Colonic mucosa (tissue), 4 donors: ENCODE measurements at places on chromosomes 7 and 10. TPM values are rescaled to one million over a fixed set of nuclear protein-coding genes. Genes with fewer than 3 reads are reported as not detected.

- H3K36me3 ChIP-seq, result no peaks in the 10 kb centered on the region
- no peak overlapping the region for H3K27ac ChIP-seq
- H3K27me3 ChIP-seq, result no peaks in the 10 kb centered on the region
These were observed 99.3 kb downstream of the DGKI start for GRCh38 chr7:137747359-137748031.

Gene ERLIN1
- 50.0 TPM for total RNA-seq

DNA sequence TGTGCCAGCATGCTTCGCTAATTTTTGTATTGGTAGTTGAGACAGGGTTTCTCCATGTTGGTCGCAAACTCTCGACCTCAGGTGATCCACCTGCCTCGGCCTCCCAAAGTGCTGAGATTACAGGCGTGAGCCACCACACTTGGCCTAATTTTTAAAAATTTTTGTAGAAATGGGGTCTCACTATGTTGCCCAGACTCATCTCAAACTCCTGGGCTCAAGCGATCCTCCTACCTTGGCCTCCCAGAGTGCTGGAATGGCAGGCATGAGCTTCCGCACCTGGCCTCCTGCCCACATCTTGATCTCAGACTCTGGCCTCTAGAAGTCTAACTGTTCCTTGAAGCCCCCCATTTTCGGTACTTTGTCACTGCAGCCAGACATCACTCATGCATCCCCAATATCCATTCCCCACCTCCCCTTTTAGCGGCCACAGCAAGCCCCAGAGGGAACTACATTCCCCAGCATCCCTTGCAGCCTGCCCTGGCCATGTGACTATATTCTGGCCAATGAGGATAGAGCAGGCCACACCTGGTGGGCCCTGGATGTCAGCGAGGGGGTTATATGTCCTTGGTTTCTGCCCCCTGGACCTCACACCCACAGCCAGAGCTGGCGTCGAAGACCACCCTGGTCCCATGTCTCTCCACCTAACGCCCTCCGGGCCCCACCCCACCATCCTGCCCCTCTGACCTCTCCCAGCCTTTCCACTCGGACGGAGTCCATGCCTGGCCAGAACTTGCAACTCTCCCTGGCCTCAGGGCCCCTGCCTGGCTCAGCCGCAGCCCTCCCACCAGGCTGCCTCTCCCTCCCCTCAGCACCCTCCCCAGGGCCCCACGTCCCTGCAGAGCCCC lies 33.8 kb downstream of the MICALL2 start:
- H3K27ac ChIP-seq, result no peak overlapping the region
- H3K36me3 ChIP-seq, result no peaks in the 10 kb centered on the region
- H3K4me1 ChIP-seq, result no peaks in the 10 kb centered on the region
- no peak for DNase-seq
- H3K27me3 ChIP-seq, result peaks cover 4% of the 10 kb centered on the region

Gene OPN1SW
- not detected for total RNA-seq

DNA sequence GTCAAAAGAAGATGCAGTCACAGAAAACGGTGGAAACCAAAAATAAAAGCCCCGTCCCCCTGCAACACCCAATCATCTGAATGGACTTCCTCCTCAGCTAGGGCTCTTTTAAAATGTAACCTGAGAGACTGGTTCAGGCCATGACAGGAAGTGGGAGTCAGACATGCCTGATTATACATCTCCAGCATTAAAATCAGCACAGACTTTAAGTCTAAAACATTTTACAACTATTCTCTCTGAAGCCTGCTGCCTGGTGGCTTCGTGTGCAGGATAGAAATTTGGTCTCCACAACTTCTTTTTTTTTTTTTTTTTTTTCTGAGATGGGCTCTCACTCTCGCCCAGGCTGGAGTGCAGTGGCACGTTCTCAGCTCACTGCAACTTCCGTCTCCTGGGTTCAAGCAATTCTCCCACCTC lies 30.3 kb downstream of the HACD1 start:
- H3K4me1 ChIP-seq, result no peaks in the 10 kb centered on the region
- H3K4me3 ChIP-seq, result no peak overlapping the region
- H3K27ac ChIP-seq, result no peak overlapping the region
- DNase-seq, result no peak
- no peaks in the 10 kb centered on the region for H3K27me3 ChIP-seq

Gene SIRT1
- 11.7 TPM for total RNA-seq

Gene CALHM3
- total RNA-seq, result not detected

DNA sequence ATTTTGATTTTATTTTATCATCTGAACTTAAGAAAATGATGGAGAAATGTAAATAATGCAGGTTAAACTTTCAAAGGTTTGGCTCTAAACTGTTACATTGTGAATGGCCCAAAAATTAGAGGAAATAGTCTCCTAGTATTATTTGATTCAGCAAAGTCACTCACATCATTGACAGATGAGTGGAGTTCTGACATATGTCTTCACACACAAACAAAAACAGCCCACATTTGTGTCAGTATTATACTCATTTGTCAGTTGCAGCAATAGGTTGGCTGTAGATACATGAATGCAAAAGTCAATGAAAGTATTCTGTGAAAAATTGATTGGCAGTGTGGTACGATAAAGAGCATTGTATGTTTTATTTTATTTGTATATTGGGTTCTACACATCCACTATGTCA lies 108.8 kb upstream of the BMPER start:
- no peaks in the 10 kb centered on the region for H3K4me1 ChIP-seq
- no peak overlapping the region for H3K27ac ChIP-seq
- no peaks in the 10 kb centered on the region for H3K27me3 ChIP-seq
- H3K36me3 ChIP-seq, result no peaks in the 10 kb centered on the region
- H3K4me3 ChIP-seq, result no peak overlapping the region
- no peak for DNase-seq
